IPS-NIHi11 (cell line): ENCODE measurements at places on chromosomes 3 and 15.

- DNase-seq, result no peak
These were observed 3.5 kb downstream of the PLSCR2 start for GRCh38 chr3:146465693-146466465.

GRCh38 chr3:112138219-112138969 lies 5.3 kb upstream of the GCSAM start:
- no peak for DNase-seq

- no peak for DNase-seq
These were observed 172.5 kb downstream of the RAP2B start for GRCh38 chr3:153334558-153334957.

- peak; percentile 16 for DNase-seq
These were observed 67.6 kb upstream of the TGFBR2 start for GRCh38 chr3:30538791-30539190.

DNA sequence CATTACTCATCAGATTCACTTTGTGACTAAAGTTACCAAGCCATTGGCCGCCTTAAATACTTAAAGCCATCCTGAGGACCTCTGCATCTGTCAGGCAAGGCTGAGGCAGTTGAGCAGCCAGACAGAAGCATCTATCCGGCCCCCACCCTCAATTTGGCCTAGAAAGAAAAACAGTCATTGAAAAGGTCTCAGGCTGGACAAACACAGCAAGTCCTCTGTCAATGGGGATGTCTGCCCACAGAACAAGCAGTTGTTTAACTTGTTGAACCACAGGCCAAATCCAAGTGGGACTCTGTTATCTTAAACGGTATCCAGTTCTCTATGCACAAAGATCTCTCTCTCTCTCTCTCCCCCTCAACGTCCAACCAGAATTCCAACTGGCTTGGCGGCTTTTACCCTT lies 2.8 kb downstream of the ZIC4 start:
- no peak for DNase-seq

DNA sequence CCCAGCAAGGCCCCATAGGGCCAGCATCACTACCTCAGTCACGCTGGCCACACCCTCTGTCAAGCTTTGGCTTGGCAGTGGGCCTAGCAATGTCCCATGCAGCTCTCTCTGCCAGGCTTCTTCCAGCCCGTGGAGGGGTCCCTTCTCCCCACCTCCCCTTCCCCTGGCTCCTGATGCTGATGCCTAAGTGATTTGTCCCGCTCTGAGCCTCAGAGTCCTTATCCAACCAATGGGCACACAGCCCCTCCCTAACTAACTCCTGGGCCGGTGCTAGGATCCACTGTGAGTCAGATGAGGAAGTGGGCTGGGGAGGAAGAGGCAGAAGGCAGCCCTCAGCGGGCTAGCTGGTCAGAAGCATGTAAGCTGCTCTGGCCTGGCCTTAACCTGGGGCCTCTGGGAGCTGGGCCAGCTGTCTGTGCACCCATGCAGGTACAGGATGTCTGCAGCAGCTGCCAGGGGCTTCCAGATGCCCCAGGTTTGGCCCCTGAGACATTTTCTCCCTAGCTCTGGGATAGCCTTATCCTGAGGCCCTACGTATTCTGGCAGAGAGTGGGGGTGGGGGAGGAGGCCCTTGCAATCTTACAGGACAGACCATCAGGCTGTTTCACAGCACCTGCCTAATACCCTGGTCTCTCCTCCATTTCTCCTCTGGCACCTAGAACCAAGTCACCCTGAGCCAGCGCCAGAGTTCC lies 740 bp upstream of the ZBTB47 start:
- peak; percentile 35 for DNase-seq
